Activated CD8-positive, alpha-beta memory T cell treated with anti-CD3 and anti-CD28 coated beads, Interleukin-2, amount 10 ng/mL, durations not matched to agents 7 days and 5 days (primary cell): ENCODE measurements at places on chromosomes 12 and 14.

DNA sequence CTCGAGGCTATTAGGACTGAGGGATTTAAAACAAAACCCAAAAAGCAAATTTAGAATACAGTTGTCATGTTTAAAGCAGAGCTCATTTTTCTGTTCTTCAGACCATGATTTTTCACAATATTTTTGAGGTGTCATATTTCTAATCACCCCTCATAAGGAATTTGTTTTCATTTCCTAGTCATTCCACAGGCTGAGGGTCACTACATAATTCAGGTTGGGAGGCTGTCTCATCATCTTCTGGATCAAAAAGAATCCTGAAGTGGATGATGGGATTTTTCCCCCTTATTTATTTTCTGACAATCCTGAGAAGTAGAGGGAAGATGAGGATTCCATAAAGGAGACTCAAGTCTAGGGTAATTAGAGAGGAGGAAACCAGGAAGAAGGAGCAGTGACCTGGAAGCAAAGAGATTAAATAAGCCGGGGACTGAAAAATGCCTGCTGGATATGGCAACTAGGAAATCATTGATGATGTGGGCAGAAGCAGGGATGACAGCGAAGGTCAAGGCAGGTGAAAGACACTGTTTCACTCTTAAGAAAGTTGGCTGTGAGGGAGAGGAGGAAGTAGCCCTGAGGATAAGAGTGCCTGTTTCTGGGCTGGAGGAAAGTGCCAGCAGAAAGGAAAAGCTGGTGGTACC, 9.0 kb upstream of the PCNX1 start:
- H3K4me3 ChIP-seq = no peak overlapping the region
- DNase-seq = no peak
- H3K27ac ChIP-seq = no peak overlapping the region
- H3K36me3 ChIP-seq = peaks cover 4% of the 10 kb centered on the region
- peaks cover 60% of the 10 kb centered on the region for H3K4me1 ChIP-seq
- peaks cover 5% of the 10 kb centered on the region for H3K27me3 ChIP-seq

DNA sequence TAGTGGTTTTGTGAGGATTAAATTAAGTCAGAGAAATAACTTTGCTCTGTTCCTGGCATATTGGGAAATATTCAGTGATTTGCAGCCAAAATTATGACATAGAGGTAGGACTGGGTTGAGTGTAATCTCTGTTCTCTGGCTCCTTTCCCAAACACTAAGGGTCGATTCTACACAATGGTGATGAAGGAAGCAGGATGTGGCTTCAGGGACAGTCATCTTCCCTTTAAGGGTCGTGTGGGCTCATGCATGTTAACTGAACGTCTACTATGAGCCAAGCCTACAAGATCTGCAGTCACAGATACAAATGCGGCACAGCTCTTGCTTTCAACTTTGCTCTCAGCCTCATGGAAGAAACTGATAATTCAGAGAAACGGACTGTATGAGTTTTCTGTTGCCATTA, 381.6 kb downstream of the VRK1 start:
- peaks cover 13% of the 10 kb centered on the region for H3K36me3 ChIP-seq
- H3K4me1 ChIP-seq = peaks cover 32% of the 10 kb centered on the region
- H3K27me3 ChIP-seq = no peaks in the 10 kb centered on the region
- no peak overlapping the region for H3K27ac ChIP-seq
- DNase-seq = peak; percentile 43

GRCh38 chr12:120465756-120466155, 3.8 kb downstream of the SRSF9 start:
- peaks cover 55% of the 10 kb centered on the region for H3K36me3 ChIP-seq
- peaks cover 30% of the 10 kb centered on the region for H3K4me1 ChIP-seq
- no peak for DNase-seq
- peak overlapping the region; percentile 8 for H3K27ac ChIP-seq

GRCh38 chr14:105315211-105315721, 718 bp downstream of the PACS2 start:
- no peaks in the 10 kb centered on the region for H3K27me3 ChIP-seq
- no peaks in the 10 kb centered on the region for H3K36me3 ChIP-seq
- peak overlapping the region; percentile 76 for H3K4me3 ChIP-seq
- peaks cover 35% of the 10 kb centered on the region for H3K4me1 ChIP-seq

- peaks cover 19% of the 10 kb centered on the region for H3K4me1 ChIP-seq
- DNase-seq = no peak
- peaks cover 58% of the 10 kb centered on the region for H3K36me3 ChIP-seq
- no peak overlapping the region for H3K4me3 ChIP-seq
Observed at GRCh38 chr12:120175537-120175936, 19.0 kb downstream of the GCN1 start.

- H3K27me3 ChIP-seq = peaks cover 6% of the 10 kb centered on the region
- H3K4me1 ChIP-seq = peaks cover 8% of the 10 kb centered on the region
- H3K36me3 ChIP-seq = no peaks in the 10 kb centered on the region
- H3K27ac ChIP-seq = no peak overlapping the region
- no peak for DNase-seq
- no peak overlapping the region for H3K4me3 ChIP-seq
Observed at GRCh38 chr12:124568431-124569374, 1.3 kb upstream of the NCOR2 start.

- peaks cover 14% of the 10 kb centered on the region for H3K36me3 ChIP-seq
- no peaks in the 10 kb centered on the region for H3K27me3 ChIP-seq
- H3K27ac ChIP-seq = no peak overlapping the region
- no peak for DNase-seq
Observed at GRCh38 chr14:73424453-73424852, 33.9 kb downstream of the NUMB start.

DNA sequence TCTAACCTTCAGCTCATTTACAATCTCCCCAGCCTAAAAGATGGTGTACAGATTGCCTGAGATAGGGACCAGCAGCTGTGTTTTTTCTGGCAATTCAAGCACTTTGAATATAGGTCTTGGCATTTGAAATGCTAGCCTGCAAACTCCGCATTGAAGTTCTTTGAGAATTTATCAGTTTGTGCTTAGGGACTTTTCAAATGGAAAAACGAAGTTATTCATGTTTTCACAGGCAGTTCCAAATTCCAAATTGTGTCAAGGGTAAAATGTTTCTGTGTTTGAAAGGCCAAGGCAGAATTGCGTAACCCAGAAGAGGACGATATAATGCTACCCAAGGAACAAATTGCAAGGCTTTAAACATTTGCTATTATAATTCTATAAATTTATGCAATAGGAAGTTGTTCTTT, 168.9 kb upstream of the RASSF8 start:
- no peak for DNase-seq
- no peaks in the 10 kb centered on the region for H3K36me3 ChIP-seq
- H3K27me3 ChIP-seq = peaks cover 5% of the 10 kb centered on the region
- H3K27ac ChIP-seq = no peak overlapping the region
- H3K4me1 ChIP-seq = no peaks in the 10 kb centered on the region

DNA sequence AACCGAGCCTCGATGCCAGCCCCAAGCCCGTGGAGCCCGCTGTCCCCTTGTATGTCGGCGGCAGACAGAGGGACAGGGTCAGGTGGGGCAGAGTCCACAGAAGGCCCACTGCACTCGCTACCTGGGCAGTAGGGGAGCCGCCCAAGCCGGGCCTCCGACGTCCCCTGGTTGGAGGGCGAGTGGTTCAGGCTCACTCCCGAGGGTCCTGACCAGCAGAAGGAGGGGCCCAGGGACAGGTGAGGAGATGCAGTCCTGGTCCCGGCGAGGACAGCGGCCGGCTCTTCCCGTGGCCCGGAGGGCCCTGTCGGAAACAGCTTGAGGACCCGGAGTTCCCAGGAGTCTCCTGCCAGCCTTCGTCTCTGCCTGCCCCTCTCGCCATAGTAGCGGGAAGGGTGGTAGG, 216.7 kb upstream of the SFSWAP start:
- no peaks in the 10 kb centered on the region for H3K36me3 ChIP-seq
- H3K27ac ChIP-seq = no peak overlapping the region
- DNase-seq = peak; percentile 27
- H3K27me3 ChIP-seq = peaks cover 8% of the 10 kb centered on the region
- peaks cover 1% of the 10 kb centered on the region for H3K4me1 ChIP-seq

- no peak for DNase-seq
- no peaks in the 10 kb centered on the region for H3K27me3 ChIP-seq
- no peak overlapping the region for H3K27ac ChIP-seq
Observed at GRCh38 chr12:31289441-31289840, 36.5 kb downstream of the SINHCAF start.

DNA sequence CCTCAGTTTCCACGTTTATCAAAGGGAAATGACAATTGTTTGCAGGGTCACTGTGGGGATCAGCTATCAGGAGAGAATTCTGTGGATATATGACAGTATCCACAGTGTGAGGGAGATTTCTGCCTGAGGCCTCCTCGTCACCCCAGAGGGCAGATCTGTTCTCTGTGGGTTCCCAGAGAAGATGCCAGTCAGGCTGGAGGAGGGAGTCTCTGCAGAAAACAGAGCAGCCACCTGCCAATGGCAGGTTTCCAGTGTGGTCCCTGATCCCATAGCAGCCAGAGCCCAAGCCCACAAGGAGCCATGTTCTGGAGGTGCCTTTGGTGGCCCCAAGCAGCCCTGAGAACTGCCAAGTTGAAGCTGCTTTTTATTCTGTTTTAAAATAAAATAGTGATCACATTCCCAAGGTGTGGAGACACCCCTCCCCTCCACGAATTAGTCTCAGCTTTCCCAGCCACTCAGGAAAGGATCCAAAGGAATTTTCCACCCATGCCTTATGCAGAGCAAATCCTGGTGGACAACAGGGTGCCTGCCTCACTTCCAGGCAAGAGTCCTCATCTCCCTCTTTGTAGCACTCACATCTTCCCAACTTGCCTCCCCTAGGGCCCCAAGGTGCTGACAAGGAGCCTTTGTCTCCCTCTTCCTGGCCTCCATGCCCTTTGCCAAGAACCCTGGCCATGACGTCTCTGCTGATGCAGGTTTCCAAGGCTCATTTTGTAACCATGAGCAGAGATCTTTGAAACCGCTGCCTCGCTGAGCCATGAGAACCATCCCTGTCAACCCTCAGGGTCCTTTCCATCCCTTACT, 20.4 kb downstream of the CMKLR1 start:
- DNase-seq = no peak
- H3K36me3 ChIP-seq = no peaks in the 10 kb centered on the region
- H3K4me3 ChIP-seq = no peak overlapping the region
- H3K27ac ChIP-seq = no peak overlapping the region
- peaks cover 7% of the 10 kb centered on the region for H3K4me1 ChIP-seq

GRCh38 chr12:81365284-81365683, 287.4 kb downstream of the ACSS3 start:
- no peak for DNase-seq
- no peak overlapping the region for H3K27ac ChIP-seq
- no peak overlapping the region for H3K4me3 ChIP-seq
- no peaks in the 10 kb centered on the region for H3K36me3 ChIP-seq
- H3K4me1 ChIP-seq = no peaks in the 10 kb centered on the region
